ENCODE measurements at places on chromosomes 6 and 20.

GRCh38 chr6:34566830-34567546 lies 10.9 kb upstream of the SPDEF start:
- H3K27me3 ChIP-seq, result no peaks in the 10 kb centered on the region
- H3K4me3 ChIP-seq, result no peak overlapping the region
- no peaks in the 10 kb centered on the region for H3K36me3 ChIP-seq
- peaks cover 2% of the 10 kb centered on the region for H3K4me1 ChIP-seq
- no peak overlapping the region for H3K27ac ChIP-seq

DNA sequence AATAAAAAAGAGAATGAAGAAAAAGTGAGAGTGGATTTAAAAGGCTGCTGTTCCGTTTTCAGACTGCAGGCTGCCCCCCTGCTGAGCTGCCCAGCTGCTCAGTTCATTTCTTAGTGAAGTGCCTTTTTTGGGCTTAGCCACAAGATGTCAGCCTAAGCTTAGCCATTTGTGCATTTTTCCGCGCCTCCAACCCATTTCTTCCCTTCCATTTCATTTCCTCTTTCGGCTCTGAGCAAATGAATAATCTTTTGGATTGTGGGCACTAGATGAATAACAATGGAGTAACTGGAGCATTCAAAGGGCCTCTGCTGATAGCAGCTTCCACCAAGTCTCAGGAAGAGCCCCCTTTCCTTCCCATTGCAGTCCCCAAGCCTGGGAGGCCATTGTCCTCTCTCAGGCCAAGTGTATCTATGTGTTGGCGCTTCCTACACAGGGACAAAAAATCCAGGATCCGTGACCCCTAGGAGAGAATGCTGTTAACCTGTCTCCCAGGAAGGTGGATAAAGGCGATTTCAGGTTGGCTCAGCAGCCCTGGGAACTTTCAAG lies 83.5 kb upstream of the SPTLC3 start:
- no peak overlapping the region for H3K4me3 ChIP-seq
- peak; percentile 85 for DNase-seq
- peaks cover 1% of the 10 kb centered on the region for H3K4me1 ChIP-seq
- H3K27me3 ChIP-seq, result no peaks in the 10 kb centered on the region

GRCh38 chr6:37693546-37694250 lies 4.0 kb downstream of the MDGA1 start:
- H3K4me3 ChIP-seq, result no peak overlapping the region
- peaks cover 33% of the 10 kb centered on the region for H3K27me3 ChIP-seq
- H3K27ac ChIP-seq, result no peak overlapping the region
- H3K4me1 ChIP-seq, result no peaks in the 10 kb centered on the region
- no peak for DNase-seq

- DNase-seq, result no peak
- H3K36me3 ChIP-seq, result no peaks in the 10 kb centered on the region
- H3K4me1 ChIP-seq, result no peaks in the 10 kb centered on the region
These were observed 4.6 kb upstream of the RGS17 start for GRCh38 chr6:153135681-153136080.

DNA sequence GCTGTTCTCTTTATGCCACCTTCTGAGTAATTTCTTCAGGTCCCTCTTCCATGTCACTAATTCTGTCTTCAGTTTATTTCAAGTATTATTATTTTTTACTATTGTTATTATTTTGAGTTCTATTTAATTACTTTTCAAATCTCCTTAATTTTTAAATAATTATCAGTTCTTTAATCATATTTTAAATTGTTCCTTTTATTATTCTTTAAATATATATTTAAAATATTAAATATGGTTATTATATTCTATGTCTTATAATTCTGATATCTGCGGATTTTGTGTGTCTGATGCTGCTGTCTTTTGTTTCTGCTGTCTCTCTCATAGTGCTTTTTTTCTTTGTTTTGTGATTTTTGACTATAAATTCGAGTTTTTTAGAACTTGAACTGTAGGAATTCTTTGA lies 2.2 kb downstream of the POLR1H start:
- H3K4me1 ChIP-seq, result peaks cover 4% of the 10 kb centered on the region
- no peak for DNase-seq
- H3K27ac ChIP-seq, result no peak overlapping the region
- no peaks in the 10 kb centered on the region for H3K27me3 ChIP-seq
- no peak overlapping the region for H3K4me3 ChIP-seq

DNA sequence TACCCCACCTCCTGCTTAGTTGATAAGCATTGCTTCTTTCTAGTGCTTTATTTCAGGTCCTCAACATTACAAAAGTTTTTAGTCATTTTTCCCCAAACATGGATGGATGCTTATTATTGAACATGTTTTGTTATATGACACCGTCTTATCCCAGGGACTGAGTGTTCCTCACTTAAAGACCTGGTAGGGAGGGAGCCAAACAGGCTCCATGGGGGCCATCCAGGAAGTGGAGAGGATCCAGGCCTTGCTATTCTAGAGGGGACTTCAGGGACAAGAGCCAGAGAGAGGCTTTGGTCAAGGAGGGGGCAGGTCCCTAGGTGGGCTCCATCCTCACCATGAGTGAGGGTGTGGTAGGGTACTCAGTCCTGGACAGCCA lies 7.4 kb downstream of the SLC32A1 start:
- H3K4me3 ChIP-seq, result no peak overlapping the region
- H3K27me3 ChIP-seq, result peaks cover 37% of the 10 kb centered on the region
- no peak for DNase-seq
- no peak overlapping the region for H3K27ac ChIP-seq

DNA sequence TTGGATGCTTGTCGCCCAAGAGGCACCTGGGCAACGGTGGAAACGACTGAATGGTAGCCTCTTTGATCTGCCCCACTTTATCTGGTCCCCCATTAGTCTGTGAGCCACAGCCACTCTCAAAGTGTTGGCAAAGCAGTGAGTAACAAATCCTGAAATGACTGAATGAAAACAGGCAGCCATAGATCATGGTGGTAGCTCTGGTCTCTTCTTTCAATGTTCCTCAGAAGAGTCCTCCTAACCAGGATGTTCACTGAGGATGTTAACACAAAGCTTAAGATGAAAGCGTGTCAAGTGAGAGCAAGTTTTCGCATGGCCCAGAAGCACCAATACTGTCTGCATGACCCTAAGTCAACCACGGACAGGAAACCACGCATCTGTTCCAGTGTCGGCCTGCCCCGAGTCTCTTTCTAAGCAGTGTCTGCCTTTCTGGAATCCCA lies 107.3 kb downstream of the IRF4 start:
- no peaks in the 10 kb centered on the region for H3K4me1 ChIP-seq
- H3K36me3 ChIP-seq, result no peaks in the 10 kb centered on the region
- no peaks in the 10 kb centered on the region for H3K27me3 ChIP-seq
- no peak overlapping the region for H3K4me3 ChIP-seq
- no peak for DNase-seq
- no peak overlapping the region for H3K27ac ChIP-seq

DNA sequence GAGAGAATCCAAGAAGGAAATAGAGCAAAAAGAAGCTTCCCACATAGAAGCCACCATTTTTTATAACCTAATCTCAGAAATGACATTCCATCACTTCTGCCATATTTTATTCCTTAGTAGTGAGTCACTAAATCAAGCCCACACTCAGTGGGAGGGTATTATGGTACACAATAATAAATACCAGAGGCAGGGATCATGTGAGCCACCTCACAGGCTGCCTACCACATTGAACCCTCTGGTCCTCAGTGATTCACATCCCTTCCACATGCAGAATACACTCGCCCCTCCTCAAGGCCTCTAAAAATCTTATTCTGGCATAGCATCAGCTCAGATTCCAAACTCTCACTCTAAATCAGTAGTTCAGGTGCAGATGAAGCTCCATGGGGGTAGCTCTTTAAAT lies 49.4 kb downstream of the TMC2 start:
- no peak for DNase-seq
- no peak overlapping the region for H3K27ac ChIP-seq
- no peaks in the 10 kb centered on the region for H3K4me1 ChIP-seq
- no peak overlapping the region for H3K4me3 ChIP-seq
- H3K27me3 ChIP-seq, result no peaks in the 10 kb centered on the region

GRCh38 chr6:135018941-135019340 lies 35.7 kb downstream of the HBS1L start:
- H3K27me3 ChIP-seq, result no peaks in the 10 kb centered on the region
- no peaks in the 10 kb centered on the region for H3K36me3 ChIP-seq
- H3K27ac ChIP-seq, result no peak overlapping the region
- H3K4me3 ChIP-seq, result no peak overlapping the region

- DNase-seq, result no peak
These were observed 60.1 kb downstream of the ADTRP start for GRCh38 chr6:11718463-11718862.

GRCh38 chr20:62293111-62293784 lies 9.5 kb upstream of the ADRM1 start:
- no peak overlapping the region for H3K27ac ChIP-seq
- no peaks in the 10 kb centered on the region for H3K27me3 ChIP-seq
- no peak for DNase-seq
- H3K4me1 ChIP-seq, result no peaks in the 10 kb centered on the region

DNA sequence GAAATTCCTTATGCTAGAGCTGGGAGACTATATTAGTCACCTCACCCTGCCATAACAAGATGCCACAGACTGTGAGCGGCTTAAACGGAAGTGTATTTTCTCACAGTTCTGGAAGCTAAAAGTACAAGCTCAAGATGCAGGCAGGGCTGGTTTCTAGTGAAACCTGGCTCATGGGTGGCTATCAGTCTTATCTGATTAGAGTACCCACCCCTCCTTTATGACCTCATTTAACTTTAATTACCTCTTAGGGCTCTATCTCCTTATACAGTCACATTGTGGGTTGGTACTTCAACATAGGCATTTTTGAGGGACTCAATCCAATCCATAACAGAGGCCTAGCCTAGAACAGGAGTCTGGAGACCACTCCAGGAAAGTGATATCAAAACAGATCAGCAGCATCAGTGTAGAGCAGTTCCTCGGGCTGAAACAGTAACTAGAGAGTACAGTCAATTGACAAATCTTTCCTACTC lies 2.3 kb upstream of the SNRNP48 start:
- no peaks in the 10 kb centered on the region for H3K27me3 ChIP-seq
- peaks cover 5% of the 10 kb centered on the region for H3K4me1 ChIP-seq
- peaks cover 6% of the 10 kb centered on the region for H3K36me3 ChIP-seq
- DNase-seq, result peak; percentile 44
- no peak overlapping the region for H3K27ac ChIP-seq
- H3K4me3 ChIP-seq, result no peak overlapping the region

GRCh38 chr6:13367396-13367795 lies 39.1 kb upstream of the TBC1D7 start:
- H3K4me1 ChIP-seq, result no peaks in the 10 kb centered on the region
- no peaks in the 10 kb centered on the region for H3K36me3 ChIP-seq
- no peak overlapping the region for H3K4me3 ChIP-seq
- H3K27me3 ChIP-seq, result no peaks in the 10 kb centered on the region

GRCh38 chr20:49389854-49390253 lies 92.6 kb downstream of the KCNB1 start:
- no peaks in the 10 kb centered on the region for H3K4me1 ChIP-seq
- H3K36me3 ChIP-seq, result no peaks in the 10 kb centered on the region
- no peak for DNase-seq

- H3K27ac ChIP-seq, result no peak overlapping the region
- H3K27me3 ChIP-seq, result no peaks in the 10 kb centered on the region
- H3K36me3 ChIP-seq, result no peaks in the 10 kb centered on the region
- peaks cover 3% of the 10 kb centered on the region for H3K4me1 ChIP-seq
These were observed 57.4 kb upstream of the DDR1 start for GRCh38 chr6:30826961-30827342.

DNA sequence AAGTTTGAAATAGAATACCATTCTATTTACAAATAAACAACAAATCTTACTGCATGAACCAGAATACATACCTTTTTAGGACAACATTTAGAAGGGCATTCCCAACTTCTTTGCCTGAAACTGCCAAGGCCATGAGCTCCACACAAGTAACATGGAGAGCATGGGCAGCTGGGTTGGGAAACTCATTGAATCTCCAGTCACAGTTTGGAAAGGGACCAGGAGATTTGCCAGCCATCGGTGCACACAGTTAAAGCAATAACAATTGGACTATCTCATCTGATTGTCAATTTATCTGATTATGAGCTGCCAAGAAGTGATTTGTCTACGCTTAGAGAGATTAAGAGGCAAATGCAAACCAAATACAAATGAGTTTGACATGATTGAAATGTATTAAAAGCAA lies 19.9 kb downstream of the ARG1 start:
- H3K36me3 ChIP-seq, result peaks cover 3% of the 10 kb centered on the region
- H3K4me3 ChIP-seq, result no peak overlapping the region
- H3K4me1 ChIP-seq, result no peaks in the 10 kb centered on the region
- no peak for DNase-seq
- no peak overlapping the region for H3K27ac ChIP-seq
- no peaks in the 10 kb centered on the region for H3K27me3 ChIP-seq

DNA sequence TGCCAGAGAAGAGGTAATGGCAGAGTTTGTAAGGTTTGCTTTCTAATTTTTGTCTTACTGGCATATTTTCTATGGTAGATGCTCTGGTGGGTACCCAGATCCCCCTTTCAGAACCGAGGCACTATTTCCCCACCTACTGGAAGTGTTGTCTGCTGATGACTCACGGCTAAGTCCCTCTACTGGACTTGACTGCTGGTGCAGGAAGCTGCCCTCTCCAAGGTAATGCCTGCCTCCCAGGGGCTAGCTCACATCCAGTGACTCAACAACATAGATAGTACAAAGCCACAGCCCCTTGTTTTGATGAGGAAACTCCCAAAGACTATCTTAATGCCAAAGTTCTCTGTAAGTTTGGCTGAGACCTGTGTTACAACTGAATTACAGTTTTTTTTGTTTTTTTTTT lies 285.4 kb upstream of the FLRT3 start:
- no peaks in the 10 kb centered on the region for H3K27me3 ChIP-seq
- H3K36me3 ChIP-seq, result no peaks in the 10 kb centered on the region
- DNase-seq, result peak; percentile 88
- no peak overlapping the region for H3K4me3 ChIP-seq
- H3K4me1 ChIP-seq, result no peaks in the 10 kb centered on the region
- no peak overlapping the region for H3K27ac ChIP-seq

DNA sequence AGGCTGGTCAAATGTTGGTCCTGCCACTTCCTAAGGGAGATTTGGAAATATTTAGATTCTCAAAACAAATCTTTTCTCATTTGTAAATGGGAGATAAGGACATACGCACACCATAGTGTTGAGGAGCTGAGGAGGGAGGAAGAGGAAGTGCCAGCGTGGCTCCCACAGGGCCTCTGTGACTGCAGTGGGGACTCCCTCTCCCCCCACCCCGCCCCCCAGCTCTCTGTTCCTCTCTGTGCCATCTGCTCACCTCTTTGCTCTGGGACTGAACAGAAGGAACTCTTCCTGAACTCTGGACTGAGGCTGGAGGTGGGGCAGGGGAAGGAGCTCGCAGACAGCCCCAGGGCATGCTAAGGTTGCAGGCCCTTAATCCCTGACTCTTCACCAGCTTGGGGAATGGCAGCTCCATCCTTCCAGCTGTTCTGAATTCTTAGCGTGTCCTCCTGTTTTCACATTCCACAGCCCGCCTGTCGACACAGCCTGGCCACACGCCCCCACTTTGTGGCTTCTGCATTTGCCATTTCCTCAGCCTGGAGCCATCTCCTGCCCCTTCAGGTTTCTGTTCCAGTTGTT lies 11.4 kb downstream of the DDX27 start:
- no peaks in the 10 kb centered on the region for H3K27me3 ChIP-seq
- no peaks in the 10 kb centered on the region for H3K4me1 ChIP-seq
- peaks cover 22% of the 10 kb centered on the region for H3K36me3 ChIP-seq
- DNase-seq, result peak; percentile 87
- peak overlapping the region; percentile 54 for H3K27ac ChIP-seq
- H3K4me3 ChIP-seq, result no peak overlapping the region

- no peaks in the 10 kb centered on the region for H3K27me3 ChIP-seq
- no peak overlapping the region for H3K27ac ChIP-seq
- H3K4me1 ChIP-seq, result no peaks in the 10 kb centered on the region
- no peak overlapping the region for H3K4me3 ChIP-seq
- H3K36me3 ChIP-seq, result no peaks in the 10 kb centered on the region
These were observed 118.8 kb downstream of the RALGAPA2 start for GRCh38 chr20:20593447-20594170.

GRCh38 chr6:151191527-151191926 lies 48.2 kb upstream of the AKAP12 start:
- H3K27ac ChIP-seq, result no peak overlapping the region
- no peaks in the 10 kb centered on the region for H3K27me3 ChIP-seq
- H3K36me3 ChIP-seq, result no peaks in the 10 kb centered on the region
- no peaks in the 10 kb centered on the region for H3K4me1 ChIP-seq

Measured in mesendoderm (in vitro differentiated cells).